ENCODE measurements at places on chromosomes 5 and 9.

GRCh38 chr9:72185561-72185960, 36.3 kb downstream of the GDA start:
- no peak for DNase-seq

- no peak for DNase-seq
Observed at GRCh38 chr9:4235871-4236804, 63.7 kb downstream of the GLIS3 start.

GRCh38 chr9:21813575-21814473, 11.4 kb downstream of the MTAP start:
- DNase-seq, result peak; percentile 56

GRCh38 chr5:157989296-157989695, 130.4 kb upstream of the CLINT1 start:
- DNase-seq, result no peak

- no peak for DNase-seq
Observed at GRCh38 chr5:62578540-62578939, at the start of gene LRRC70. TSS of gene LRRC70 (plus strand) at chr5:62578819. CDS start at chr5:62579439, 620 bp downstream.

- no peak for DNase-seq
Observed at GRCh38 chr9:109856785-109857184, 76.8 kb downstream of the PALM2AKAP2 start.

DNA sequence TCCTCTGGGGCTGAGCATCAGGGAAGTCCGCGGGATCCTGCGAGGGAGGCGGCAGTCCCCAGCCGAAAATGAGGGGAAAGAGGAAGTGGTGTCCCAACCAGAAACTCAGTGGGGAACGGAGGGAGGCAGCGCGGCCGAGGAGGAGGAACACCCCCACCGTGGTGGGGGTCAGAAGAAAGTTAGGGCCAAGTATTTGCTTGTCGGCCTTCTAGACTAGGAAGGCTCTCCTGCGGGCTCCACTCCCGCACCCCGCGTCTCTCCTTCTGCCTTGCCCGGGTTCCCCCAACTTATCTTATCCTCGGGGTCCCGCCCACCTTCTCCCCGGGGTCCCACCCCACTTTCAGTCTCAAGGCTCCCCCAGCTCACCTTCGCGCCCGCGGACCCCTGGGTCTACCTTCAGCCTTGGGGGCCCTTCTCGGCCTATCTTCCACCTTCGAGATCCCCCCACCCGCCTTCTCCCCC, 557 bp upstream of the PHF2 start:
- DNase-seq, result no peak

GRCh38 chr9:13427587-13427986, 148.1 kb upstream of the MPDZ start:
- DNase-seq, result peak; percentile 30

GRCh38 chr9:19286634-19287188, 56.2 kb downstream of the DENND4C start:
- no peak for DNase-seq

DNA sequence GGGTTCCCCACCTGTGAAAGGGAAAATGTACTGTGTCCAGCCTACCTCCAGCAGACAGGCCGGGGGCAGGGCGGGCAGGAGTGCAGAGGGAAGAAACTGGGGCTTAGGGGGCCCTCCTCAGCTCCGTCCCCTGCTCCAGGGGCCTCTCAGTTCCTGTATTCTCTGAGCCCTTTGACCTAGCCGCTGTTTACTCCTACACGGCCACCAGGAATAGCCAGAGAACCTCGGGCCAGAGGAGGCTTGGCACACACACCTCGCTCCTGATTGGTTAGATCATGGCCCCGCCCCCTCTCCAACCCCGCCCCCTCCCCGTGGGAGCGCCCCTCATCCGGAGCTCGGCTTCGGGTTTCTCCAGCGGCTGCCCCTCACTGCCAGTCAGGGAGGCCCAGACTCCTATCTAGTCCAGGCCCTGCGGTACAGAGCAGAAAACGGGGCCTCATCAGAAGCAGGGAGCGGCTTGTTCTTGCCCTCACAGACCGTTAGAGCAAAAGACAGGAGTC, 2.2 kb downstream of the ST6GALNAC6 start:
- no peak for DNase-seq

DNA sequence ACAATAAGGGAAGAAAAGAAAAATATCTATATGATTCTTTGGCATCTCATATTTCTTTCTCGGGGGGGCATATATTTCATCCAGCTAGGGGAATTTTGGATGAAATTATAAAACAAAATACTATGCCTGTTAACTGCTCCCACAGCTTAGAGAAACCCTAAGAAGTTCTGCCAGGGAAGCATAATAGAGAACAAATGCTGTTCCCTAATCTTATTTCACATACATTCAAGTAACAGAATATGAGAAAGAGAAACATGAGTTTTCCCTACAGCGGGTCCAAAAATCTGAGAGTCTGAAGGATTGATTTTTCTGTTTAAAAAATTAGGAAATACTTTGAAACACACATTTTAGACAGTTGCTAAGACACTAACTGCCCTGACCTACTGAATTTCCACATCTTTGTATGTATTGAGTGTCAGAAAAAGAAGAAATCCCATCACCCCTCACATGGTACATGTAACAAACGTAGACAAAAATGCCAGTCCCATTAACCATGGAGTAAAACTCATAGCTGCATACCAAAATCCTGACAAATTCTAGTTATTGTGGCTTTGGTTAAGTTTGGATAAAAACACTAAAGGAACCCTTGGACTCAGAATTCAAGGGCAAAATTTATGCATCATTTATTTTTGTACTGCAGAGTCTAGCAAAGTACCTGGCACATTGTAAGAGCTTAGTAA, 620.2 kb upstream of the DMAC1 start:
- DNase-seq, result peak; percentile 14

DNA sequence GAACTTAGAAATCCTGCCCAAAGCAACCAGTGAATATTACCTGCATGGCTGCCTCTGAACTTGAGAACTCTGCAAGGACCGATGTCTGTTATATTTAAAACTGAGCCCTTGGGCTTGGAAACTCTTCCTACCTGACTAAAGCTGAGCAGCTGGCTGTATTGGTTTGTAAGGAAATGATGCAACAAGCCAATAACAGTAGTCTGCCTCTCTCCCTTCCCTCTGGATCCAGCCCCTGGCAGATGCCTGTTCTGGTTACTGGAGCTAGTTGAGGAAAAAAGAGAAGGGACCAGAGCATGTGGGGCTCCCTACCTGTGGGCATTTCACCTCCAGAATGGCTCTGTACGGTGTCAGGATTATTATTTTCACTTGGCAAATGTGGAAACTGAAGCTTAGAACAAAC, 34.7 kb downstream of the SH3RF2 start:
- DNase-seq, result no peak

DNA sequence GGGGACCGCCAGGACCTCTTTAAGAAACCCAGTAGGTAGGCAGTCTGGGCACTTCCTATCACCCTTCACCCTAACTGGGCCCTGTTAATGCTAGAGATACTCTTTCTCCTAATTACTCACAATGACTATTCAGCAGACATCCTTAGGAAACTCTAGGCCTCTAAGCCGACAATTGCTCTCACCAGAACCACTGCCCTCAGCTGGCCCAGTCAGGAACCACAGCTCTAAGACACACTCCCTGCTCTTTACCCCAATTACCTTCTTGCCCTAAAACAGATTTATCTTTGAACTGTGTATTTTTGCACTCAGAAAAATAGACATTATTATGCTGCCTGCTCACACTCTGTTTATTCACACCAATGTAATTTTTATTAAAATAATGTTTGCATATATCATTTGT, 432.6 kb upstream of the SLC30A5 start:
- DNase-seq, result no peak

DNA sequence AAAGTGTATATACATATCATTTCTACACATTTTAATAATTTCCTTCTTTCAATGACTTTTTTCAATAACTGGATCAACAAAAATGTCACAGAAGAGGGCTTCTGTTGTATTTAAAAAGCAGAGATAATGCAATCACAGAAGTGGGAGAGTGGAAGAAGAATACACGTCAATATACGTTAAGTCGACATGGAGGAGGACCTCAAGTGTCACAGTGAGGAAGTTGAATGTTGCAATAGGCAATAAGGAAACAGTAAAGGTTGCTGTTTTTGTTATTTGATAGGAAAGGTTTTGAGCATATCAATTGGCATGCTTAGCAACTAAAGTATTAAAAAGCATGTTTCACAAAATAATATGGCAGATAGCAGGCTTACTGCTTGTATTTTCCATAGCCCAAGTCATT, 184.0 kb upstream of the NR4A3 start:
- no peak for DNase-seq

- DNase-seq, result no peak
Observed at GRCh38 chr5:111095982-111096381, 3.8 kb downstream of the WDR36 start.

DNA sequence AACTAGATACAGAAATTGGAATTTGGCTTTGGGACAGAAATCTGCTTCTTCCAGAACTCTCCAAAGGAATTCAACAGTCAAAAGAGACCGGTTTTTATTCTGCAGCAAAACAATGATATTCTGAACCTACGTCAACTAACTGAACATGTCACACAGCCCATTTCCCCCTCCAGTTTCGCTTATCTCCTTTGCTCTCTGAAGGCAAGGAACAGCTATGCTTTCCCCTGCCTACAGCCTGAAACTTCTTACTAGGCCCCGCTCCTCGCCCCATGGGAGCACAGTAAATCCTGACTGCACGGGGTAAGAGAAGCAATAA, 488 bp downstream of the SKIC3 start:
- DNase-seq, result no peak

GRCh38 chr9:35646153-35646532, 4.6 kb downstream of the SIT1 start:
- peak; percentile 51 for DNase-seq

- no peak for DNase-seq
Observed at GRCh38 chr9:126457890-126458289, 131.3 kb downstream of the MVB12B start.

DNA sequence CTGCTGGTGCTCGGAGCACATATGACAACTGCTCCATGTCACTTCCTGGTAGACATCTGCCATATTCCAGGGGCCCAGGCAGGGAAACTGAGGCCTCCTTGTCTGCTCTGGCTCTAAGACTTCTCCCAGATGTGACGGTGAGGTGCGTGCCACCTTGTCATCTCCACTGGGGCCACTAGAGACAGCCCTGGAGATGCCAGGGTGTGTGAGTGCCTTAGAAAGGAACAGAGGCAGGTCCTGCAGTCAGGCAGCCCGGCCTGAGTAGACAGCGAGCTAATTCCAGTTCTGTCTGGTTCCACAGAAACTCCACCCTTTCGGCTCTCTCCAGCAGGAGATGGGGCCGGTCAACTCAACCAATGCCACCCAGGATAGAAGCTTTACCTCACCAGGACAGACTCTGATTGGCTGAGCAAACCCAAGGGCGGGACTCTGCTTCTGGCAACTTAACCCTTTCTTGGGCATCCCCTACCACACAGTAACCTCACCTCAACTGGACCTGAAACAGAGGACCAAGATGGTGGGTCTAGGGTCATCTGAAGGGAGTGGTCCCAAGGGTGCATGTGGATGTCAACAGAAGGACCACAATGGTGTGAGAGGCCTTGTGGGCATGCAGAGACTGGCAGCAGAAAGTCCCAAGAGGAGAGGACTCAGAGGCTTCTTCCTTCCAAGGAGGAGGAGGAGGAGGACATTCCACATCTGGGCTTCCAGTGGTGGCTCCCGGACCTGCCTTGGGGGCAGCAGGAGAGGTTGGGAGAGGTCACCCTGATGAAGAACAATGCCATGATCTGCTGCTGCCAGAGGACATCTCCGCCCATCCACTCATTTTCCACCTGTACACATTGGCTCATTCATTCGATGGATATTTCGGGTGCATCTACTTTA, 77.7 kb downstream of the RGS3 start:
- no peak for DNase-seq

DNA sequence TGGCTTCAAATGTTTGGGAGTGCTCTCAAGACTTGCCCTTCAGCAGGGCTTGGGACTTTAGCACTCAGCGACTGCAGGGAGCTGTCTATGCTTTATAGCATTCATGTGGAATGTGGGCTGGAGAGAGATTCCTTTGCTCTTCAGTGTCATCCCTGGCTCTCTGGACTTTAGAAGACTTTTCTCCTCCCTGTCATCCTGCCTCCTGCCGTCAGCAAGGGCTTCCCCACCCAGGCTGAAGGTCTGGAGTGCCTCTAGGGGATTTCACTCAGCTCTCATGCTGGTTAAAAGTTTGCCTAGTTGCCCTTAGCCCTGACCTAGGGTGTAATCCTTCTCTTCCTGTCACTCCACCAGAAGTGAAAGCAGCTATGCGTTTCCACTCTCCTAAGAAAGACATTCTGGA, 210.9 kb downstream of the FRMD3 start:
- no peak for DNase-seq

Measured in DMS79 (cell line).